Calu3 (cell line): ENCODE measurements at places on chromosomes 1 and 21. TPM values are rescaled to one million over a fixed set of nuclear protein-coding genes. Genes with fewer than 3 reads are reported as not detected.

Gene ERG
- not detected in 2 replicates for total RNA-seq

Gene SPRR1A
- total RNA-seq: not detected in 2 replicates

Gene CD164L2
- total RNA-seq: not detected in 2 replicates

Gene S100A16
- total RNA-seq: 247 and 255 TPM in 2 replicates

Gene ADGRL2
- 58.8 and 72.3 TPM in 2 replicates for total RNA-seq

Gene FMO4
- total RNA-seq: 2.5 and 3.4 TPM in 2 replicates

Gene FCRL6
- total RNA-seq: not detected in 2 replicates

Gene PDC
- not detected in 2 replicates for total RNA-seq

Gene CCDC18
- total RNA-seq: 22.6 and 22.7 TPM in 2 replicates

Gene NBPF1
- 26.4 and 27.8 TPM in 2 replicates for total RNA-seq

Gene ADIPOR1
- total RNA-seq: 102 and 104 TPM in 2 replicates

- peak within 1 kb of the TSS; percentile 62 for H3K27ac ChIP-seq
- H3K27me3 ChIP-seq: no peaks in the 10 kb centered on the region
- no peaks in the 10 kb centered on the region for H3K4me1 ChIP-seq
- no peak within 1 kb of the TSS for H3K4me3 ChIP-seq
- no peaks in the 10 kb centered on the region for H3K36me3 ChIP-seq
Measured at GRCh38 chr1:116909512-116910378, at the start of gene PTGFRN. Gene PTGFRN (plus strand): TSS chr1:116909916. CDS start chr1:116910204, 288 bp downstream.

DNA sequence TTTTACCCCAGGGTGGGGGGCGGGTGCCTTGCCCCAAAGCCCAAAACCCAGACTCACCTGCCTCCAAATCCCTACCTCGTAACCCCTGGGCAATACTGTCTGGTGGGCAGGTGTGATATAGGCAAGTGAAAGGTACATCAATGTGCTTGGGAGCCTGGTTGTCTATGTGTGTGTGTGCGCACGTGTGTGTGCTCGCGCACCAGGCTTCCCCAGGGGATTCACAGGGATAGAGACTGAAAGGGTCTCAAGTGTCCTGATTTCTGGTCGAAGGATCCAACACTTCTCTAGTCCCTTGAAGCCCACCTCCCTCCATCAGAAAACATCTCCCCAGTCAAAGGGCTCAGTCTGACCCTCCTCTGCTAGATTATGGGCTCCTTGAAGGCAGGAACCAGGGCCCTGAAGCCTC, 28.9 kb upstream of the EPB41 start:
- peak overlapping the region; percentile 78 for H3K27ac ChIP-seq
- H3K36me3 ChIP-seq: peaks cover 36% of the 10 kb centered on the region
- H3K4me3 ChIP-seq: no peak overlapping the region
- H3K4me1 ChIP-seq: peaks cover 37% of the 10 kb centered on the region
- no peaks in the 10 kb centered on the region for H3K27me3 ChIP-seq

GRCh38 chr1:101388904-101389546, 152.2 kb downstream of the S1PR1 start:
- H3K4me1 ChIP-seq: no peaks in the 10 kb centered on the region
- H3K27ac ChIP-seq: no peak overlapping the region
- no peak overlapping the region for H3K4me3 ChIP-seq
- H3K36me3 ChIP-seq: no peaks in the 10 kb centered on the region
- H3K27me3 ChIP-seq: peaks cover 21% of the 10 kb centered on the region

- H3K27ac ChIP-seq: no peak overlapping the region
- H3K36me3 ChIP-seq: no peaks in the 10 kb centered on the region
- H3K27me3 ChIP-seq: no peaks in the 10 kb centered on the region
- DNase-seq: no peak
- H3K4me1 ChIP-seq: peaks cover 9% of the 10 kb centered on the region
- no peak overlapping the region for H3K4me3 ChIP-seq
Measured at GRCh38 chr1:215421744-215422143, 145.4 kb upstream of the KCTD3 start.

DNA sequence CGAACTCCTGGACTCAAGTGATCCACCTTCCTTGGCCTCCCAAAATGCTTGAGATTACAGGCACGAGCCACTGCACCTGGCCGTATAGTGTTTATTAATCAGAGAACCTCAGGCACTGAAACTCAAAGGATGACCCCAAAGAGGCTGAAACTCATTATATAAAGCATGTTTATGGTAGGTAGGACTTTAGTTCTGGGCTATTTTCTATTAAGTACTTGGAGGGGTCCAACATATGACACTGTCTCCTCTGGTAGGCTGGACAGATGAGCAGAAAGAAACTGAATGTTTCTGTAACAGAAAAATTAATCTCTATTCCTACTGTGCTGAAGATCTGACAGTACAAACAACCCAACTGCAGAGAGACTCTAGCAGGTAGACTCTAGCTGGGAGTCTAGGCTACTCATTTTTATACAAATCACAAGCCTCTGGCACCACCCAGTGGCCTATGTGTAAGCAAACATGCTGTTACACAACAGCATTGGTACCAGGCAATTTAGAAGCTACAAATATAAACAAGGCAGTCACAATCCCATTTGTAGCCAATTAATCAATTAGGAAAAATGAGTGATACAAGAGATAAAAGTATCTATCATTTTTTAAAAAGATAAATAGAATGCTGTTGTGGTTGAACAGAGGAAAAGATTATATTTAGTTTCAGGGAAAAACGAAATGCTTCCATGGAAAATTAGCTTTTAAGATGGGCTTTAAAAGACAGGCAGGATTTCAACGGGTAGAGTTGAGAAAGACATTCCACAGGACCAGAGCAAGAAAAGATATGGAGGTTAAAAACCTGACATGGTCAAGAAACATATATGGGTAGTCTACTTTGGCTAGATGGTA, 10.4 kb downstream of the DCAF8 start:
- no peaks in the 10 kb centered on the region for H3K27me3 ChIP-seq
- H3K4me1 ChIP-seq: peaks cover 7% of the 10 kb centered on the region
- peak; percentile 61 for DNase-seq
- H3K4me3 ChIP-seq: no peak overlapping the region
- peaks cover 4% of the 10 kb centered on the region for H3K36me3 ChIP-seq
- no peak overlapping the region for H3K27ac ChIP-seq

GRCh38 chr1:191240925-191241324, 763.3 kb upstream of the BRINP3 start:
- no peaks in the 10 kb centered on the region for H3K27me3 ChIP-seq
- DNase-seq: no peak
- no peaks in the 10 kb centered on the region for H3K36me3 ChIP-seq
- H3K4me1 ChIP-seq: no peaks in the 10 kb centered on the region
- no peak overlapping the region for H3K4me3 ChIP-seq

DNA sequence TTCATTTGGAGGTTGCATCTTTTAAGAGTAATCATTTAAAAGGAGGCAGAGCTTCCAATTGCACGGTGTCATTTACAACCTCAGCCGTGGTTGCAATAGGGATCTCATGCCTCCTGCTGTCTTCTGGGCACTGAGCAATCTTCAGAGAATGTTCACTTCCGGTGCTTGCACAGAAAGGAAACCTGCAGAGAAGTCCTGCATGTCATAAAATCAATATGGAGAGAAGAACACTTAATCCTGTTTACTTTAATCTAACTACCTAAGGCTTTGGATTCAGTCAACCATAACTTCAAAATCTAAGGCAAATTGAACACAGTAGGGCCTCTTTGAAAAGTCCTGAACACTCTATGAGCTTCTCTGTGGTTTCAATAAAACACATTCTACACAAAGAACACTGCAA, 11.3 kb upstream of the MAP10 start:
- peaks cover 9% of the 10 kb centered on the region for H3K4me1 ChIP-seq
- peaks cover 2% of the 10 kb centered on the region for H3K27me3 ChIP-seq
- H3K4me3 ChIP-seq: no peak overlapping the region

DNA sequence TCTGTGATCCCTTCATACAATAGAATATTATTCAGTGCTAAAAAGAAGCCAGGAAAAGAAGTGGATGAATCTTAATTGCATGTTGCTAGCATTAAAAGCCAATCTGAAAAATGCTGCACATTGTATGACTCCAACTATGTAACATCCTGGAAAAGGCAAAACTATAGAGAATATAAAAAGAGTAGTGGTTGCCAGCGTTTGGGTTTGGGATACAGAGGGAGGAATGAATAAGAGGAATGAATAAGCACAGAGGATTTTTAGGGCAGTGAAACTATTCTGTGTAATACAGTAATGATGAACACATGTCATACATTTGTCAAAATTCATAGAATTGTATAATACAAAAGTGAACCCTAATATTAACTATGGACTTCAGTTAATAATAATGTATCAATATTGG, 42.5 kb downstream of the GPR88 start:
- no peak for DNase-seq
- no peaks in the 10 kb centered on the region for H3K27me3 ChIP-seq
- H3K36me3 ChIP-seq: no peaks in the 10 kb centered on the region
- H3K4me1 ChIP-seq: no peaks in the 10 kb centered on the region
- no peak overlapping the region for H3K4me3 ChIP-seq

- DNase-seq: peak; percentile 80
- peaks cover 78% of the 10 kb centered on the region for H3K4me1 ChIP-seq
- H3K27ac ChIP-seq: peak overlapping the region; percentile 95
- H3K27me3 ChIP-seq: no peaks in the 10 kb centered on the region
Measured at GRCh38 chr1:230857077-230857476, 11.2 kb downstream of the C1orf198 start.

GRCh38 chr1:43454270-43455011, 710 bp upstream of the HYI start:
- DNase-seq: peak; percentile 84
- peaks cover 52% of the 10 kb centered on the region for H3K36me3 ChIP-seq
- H3K27me3 ChIP-seq: no peaks in the 10 kb centered on the region
- peak overlapping the region; percentile 49 for H3K4me3 ChIP-seq
- peak overlapping the region; percentile 90 for H3K27ac ChIP-seq
- H3K4me1 ChIP-seq: peaks cover 22% of the 10 kb centered on the region

DNA sequence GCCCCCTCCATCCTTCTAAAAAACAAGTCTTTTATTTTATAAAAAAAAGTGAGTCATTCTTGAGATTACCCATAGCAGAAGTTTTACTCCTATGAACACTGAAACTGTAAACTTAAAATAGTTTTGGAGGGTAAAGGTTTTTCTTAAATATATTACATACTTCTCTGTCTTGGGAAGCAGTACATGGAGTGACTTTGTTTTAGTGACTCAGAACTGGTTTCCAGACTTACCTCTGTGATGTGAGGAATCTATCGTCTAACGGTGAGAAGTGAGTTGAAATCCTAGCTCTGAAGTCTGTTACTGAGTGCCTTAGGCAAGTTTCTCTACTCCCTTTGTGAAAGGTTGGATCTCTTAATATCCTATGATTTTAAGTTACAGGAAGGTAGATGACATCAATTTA, 176.3 kb upstream of the POU3F1 start:
- no peak overlapping the region for H3K4me3 ChIP-seq
- no peaks in the 10 kb centered on the region for H3K36me3 ChIP-seq
- H3K4me1 ChIP-seq: no peaks in the 10 kb centered on the region
- H3K27me3 ChIP-seq: peaks cover 78% of the 10 kb centered on the region
- H3K27ac ChIP-seq: no peak overlapping the region
- no peak for DNase-seq

DNA sequence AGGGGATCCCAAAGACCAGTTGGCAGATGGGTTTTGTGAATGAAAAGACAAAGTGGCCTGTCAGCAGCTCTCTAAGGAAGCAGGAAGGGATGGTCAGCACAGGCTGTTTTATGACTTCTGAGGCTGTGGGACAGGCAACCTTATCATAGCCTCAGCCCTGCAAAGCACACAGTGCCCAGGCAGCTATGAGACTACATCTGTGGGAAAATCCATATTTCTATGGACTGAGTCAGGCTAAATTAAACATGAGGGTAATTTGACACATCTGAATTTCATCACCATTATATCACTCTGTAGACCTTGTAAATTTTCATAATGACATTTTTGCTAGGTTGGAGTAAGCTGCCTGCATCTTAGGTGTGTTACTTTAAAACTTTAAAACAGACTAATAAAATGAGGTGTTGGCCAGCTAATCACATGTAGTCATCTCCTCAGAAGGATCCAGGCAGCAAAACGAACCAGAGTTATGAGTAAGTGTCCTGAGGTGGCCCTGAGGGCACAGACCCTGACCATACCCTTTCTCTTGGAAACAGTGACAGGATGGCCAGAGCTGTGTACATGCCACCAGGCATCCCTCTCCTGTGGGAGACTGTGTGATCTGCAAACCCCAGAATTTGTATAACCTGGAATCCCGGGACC, 14.6 kb downstream of the NGF start:
- H3K4me1 ChIP-seq: no peaks in the 10 kb centered on the region
- no peak for DNase-seq
- no peak overlapping the region for H3K4me3 ChIP-seq

DNA sequence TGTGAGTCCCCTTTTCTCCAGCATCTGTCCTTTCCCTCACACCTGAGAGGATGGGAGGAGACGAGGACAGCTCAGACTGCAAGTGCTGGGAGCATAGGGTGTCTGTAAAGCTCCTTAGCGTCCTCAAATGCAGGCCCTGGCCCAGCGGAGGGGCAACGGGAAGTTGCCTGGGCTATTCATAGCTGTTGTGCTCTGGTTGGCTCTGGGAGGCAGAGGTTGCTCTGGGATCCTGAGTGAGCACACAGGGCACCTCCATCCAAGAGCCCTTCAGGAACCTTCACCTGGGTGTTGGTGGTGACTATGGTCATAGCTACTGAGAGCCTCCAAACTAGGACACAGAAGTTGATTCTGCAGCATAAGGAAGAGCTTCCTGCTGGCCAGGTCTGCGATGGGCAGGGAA, 2.6 kb downstream of the PADI1 start:
- peaks cover 69% of the 10 kb centered on the region for H3K4me1 ChIP-seq
- no peak for DNase-seq
- H3K4me3 ChIP-seq: no peak overlapping the region
- peaks cover 17% of the 10 kb centered on the region for H3K36me3 ChIP-seq
- peak overlapping the region; percentile 83 for H3K27ac ChIP-seq

GRCh38 chr1:168732736-168733135, 3.7 kb upstream of the DPT start:
- no peak for DNase-seq
- no peak overlapping the region for H3K27ac ChIP-seq
- H3K4me3 ChIP-seq: no peak overlapping the region

- no peaks in the 10 kb centered on the region for H3K27me3 ChIP-seq
- peaks cover 14% of the 10 kb centered on the region for H3K4me1 ChIP-seq
- H3K36me3 ChIP-seq: no peaks in the 10 kb centered on the region
- H3K27ac ChIP-seq: no peak overlapping the region
- H3K4me3 ChIP-seq: no peak overlapping the region
- DNase-seq: no peak
Measured at GRCh38 chr1:175209493-175209921, 16.9 kb upstream of the KIAA0040 start.

DNA sequence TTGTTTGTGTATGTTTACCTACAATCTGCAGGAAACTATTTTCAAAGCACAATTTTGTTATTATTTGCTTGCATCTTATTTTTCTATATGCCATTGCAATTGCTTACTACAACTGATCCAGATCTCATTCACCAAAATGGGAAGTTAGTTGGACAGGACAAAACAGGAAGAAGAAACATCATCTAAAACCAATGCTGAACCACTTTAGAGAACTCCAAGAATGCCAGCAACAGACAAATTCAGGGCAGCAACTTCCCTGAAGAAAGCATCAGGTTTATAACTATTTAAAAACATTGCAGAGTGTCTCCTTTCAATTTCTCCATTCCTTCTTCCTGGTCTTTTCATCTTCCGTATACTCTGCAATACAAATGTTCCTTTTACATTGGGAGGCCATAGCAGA, 82.4 kb upstream of the SMYD2 start:
- no peaks in the 10 kb centered on the region for H3K4me1 ChIP-seq
- DNase-seq: no peak
- no peak overlapping the region for H3K27ac ChIP-seq
- no peaks in the 10 kb centered on the region for H3K36me3 ChIP-seq
- no peak overlapping the region for H3K4me3 ChIP-seq
- H3K27me3 ChIP-seq: peaks cover 70% of the 10 kb centered on the region

GRCh38 chr1:66265268-66265667, 268.7 kb upstream of the SGIP1 start:
- no peaks in the 10 kb centered on the region for H3K36me3 ChIP-seq
- peaks cover 11% of the 10 kb centered on the region for H3K4me1 ChIP-seq
- H3K4me3 ChIP-seq: no peak overlapping the region
